ENCODE measurements at places on chromosomes 1 and 21.

GRCh38 chr1:151934048-151934493 is 24.8 kb upstream of the THEM4 start:
- peak; percentile 68 for DNase-seq

- DNase-seq = peak; percentile 68
These were observed 8.7 kb upstream of the PIK3C2B start for GRCh38 chr1:204503122-204503912.

DNA sequence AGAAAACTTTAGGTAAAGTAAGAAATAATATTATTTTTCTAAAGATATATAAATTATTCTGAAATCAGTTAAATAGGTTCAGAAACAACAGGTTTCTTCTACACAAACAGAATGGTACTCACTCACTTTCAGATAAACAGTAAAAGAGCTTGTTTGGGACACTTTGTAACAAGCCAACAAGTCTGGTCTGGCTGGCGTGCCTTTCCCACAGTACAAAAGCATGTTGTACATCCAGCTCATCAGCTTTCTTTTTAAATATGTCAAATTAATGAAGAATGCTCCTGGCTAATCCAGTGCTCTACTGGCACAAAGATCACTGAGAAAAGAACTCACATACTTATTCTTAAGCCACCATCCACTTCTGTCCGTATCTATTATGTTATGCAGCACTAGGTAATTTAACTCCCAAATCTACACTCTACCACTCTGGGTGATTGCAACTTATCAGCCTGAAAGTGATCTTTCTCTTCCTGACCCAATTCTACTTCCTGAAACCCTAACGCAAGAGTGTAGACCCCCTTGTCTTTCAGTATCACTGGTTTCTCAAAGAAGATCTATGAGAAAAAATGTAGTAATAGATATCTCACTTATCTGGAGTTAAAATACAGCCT is 32.6 kb downstream of the TRIT1 start:
- no peak for DNase-seq

- no peak for DNase-seq
These were observed 141.6 kb downstream of the KCNT2 start for GRCh38 chr1:196466654-196467053.

GRCh38 chr1:67970088-67970487 is 80.3 kb downstream of the DIRAS3 start:
- DNase-seq = no peak

DNA sequence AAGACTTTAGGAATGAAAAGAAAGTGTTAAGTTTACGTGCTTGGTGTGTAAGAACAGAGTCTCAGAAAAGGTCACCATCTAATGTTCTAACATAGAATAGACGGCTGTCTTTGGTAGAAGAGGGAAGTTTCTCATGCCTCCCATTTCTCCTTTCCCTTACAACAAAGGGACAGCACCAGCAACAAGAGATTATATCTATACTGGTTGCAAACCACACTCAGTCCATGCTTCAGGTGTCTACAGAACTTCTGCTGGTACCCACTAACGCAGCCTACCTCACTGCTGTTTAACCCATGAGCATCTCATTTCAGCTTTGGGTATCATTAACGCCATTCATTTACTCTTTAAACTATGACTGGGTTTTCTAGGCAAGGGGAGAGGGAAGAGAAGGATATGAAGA is 9.2 kb upstream of the ITPKB start:
- DNase-seq = no peak

DNA sequence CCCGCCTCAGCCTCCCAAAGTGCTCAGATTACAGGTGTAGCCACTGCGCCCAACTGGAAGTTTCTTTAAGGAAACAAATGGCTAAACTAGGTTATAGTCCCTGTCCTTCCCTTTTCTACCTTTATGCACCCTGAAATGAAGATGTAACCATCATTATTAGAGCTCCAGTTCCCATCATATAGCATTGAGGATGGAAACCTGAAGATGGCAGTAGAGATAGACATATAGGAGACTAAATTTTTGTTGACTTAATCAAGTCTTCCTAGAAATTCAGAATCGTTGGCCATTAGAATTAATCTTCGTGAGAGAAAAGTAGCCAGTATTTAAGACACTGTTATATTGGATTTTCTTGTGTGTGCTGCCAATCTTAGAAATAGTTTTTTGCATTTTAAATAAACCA is 1016.3 kb upstream of the NCAM2 start:
- no peak for DNase-seq

DNA sequence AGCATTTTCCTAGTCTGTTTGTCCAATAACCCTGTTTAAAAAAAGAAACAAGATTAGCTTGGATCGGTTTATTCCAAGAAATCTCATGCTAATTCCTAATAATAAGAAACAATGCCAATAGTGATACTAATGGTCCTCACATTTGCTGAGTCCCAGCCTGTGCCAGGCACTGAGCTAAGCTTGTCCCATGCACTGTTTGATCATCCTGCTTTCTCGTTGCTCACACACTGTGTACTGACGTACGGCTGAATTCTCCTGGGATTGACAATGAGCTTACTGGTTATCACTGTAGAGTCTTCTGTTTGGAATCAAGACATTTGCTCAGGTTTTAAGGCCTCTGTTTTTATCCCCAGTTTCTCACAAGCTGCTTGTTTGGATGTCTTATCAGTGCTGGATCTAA is 71.1 kb downstream of the CACNA1E start:
- no peak for DNase-seq

GRCh38 chr21:44893948-44894656 is 20.6 kb upstream of the PTTG1IP start:
- no peak for DNase-seq

DNA sequence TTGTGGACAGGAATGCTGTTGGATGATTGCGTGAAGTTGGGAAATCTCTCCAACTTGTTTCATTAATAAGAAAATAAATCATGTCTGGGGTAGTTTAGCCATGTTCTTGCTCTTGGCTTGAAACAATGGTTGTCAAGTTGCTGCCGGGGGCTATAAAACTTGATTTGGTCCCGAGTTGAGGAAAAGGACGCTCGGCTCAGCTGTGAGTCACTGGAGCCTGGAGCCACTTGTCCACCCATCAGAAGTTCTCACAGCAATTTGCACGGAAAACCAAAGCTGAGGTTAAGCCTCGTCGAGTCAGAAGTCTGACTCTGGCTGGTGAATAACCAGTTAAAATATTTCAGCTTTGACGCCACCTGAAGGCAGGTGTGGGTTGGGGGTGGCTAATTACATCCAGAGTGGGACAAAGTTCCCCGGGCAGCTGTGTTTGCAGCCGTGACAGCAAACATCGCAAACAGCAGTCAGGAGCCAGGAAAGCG is 19.7 kb upstream of the RIPK4 start:
- DNase-seq = no peak

- DNase-seq = no peak
These were observed 30.2 kb downstream of the NDC1 start for GRCh38 chr1:53807916-53808315.

DNA sequence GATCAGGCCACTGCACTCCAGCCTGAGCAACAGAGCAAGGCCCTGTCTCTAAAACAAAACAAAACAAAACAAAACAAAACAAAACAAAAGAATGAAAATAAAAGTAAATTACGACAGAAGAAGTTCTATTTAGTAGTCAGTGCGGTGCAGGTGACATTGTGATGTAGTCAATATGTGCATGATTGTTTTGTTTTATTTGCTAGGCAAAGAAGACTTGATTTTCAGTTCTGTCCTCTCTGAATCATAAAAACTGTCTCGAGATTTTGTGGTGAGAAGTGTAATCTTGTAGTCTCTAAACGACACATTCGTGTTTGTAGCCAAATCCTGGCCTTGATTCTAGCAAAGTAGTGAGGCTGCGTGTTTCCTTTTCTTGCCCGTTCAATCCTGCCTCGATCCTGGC is 23.5 kb downstream of the PEX14 start:
- no peak for DNase-seq

- no peak for DNase-seq
These were observed 38.3 kb upstream of the BCL10 start for GRCh38 chr1:85314726-85315125.

DNA sequence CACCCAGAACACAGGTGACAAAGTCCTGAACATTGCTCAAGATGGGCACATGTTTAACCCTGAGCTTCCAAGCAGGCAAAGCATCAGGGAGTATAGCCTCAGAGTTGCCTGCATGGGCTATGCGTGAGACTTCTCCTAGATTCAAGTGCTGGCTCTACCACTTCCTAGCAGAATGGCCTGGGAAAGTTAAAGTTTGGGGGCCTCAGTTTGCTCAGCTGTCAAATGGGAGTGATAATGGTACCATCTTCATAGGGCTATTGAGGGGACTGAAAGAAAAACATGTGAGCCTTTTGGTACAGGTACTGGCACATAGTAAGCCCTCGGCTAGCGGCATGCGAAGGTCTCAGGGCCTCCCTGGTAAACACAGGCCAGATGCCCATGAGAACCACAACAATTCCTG is 28.0 kb upstream of the SMIM12 start:
- no peak for DNase-seq

- DNase-seq = no peak
These were observed 59.5 kb downstream of the POFUT2 start for GRCh38 chr21:45228171-45228641.

DNA sequence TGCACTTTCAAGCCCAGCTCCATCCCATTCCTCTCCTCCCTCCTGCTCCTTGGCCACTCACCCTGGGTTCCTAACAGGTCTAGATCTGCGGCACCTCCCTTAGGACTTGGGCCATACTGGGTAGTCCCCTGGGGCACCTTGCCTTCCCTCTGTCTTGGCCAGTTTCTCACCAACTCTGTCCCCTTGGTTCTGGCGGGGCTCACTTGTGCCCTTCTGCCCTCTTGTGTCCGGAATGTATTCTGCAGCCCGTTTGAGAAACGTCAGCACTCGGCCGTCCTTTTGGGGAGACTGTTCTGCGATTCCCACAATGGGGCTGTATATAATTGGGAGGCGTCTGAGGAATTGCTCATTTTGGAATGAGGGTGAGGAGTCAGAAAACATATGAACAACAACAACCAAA is 162.4 kb downstream of the ZSCAN20 start:
- peak; percentile 37 for DNase-seq

DNA sequence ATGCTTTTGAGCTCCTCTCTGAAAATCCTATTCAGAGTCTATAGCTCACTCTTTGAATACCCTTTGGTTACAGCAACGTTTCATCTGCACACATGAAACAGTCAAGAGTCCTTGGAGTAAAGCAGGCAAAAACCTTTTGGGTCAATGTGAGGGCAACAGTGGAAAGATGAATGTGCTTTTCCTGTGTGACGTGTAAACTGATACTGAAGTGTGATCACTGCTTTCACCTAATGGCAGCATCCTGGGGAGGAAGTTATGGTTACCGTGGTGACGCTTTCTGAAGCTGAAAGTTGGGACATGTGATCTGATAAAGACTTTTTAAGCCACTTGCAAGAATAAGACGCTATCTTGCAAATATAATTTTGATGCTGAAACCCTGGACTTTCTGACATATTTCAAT is 160.0 kb downstream of the SEC16B start:
- no peak for DNase-seq

- peak; percentile 98 for DNase-seq
These were observed 45.6 kb downstream of the KYAT3 start for GRCh38 chr1:88946861-88947260.

GRCh38 chr1:161223805-161224694 is 622 bp upstream of the APOA2 start:
- no peak for DNase-seq

- no peak for DNase-seq
These were observed 58.8 kb downstream of the CAPZB start for GRCh38 chr1:19426294-19427086.

DNA sequence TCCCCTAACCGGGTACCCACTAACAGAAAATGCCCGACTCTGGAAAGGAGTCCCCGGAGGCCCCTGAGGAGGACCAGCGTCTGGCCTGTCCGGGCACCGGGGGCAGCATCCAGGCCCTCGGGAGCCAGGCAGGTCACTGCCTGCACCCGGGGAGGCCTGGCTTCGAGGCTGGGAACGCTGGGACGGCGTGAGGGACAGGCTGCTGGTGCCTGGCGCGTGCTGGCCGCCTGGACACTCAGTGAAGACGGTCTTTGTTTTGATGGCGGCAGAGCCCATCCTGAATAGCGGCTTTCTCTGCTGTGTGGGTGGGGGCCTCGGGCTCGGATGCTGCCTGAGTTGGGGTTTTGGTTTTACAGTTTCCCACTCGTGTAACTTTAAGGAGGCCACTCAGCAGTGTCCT is 37.6 kb downstream of the PRKCZ start:
- DNase-seq = no peak

DNA sequence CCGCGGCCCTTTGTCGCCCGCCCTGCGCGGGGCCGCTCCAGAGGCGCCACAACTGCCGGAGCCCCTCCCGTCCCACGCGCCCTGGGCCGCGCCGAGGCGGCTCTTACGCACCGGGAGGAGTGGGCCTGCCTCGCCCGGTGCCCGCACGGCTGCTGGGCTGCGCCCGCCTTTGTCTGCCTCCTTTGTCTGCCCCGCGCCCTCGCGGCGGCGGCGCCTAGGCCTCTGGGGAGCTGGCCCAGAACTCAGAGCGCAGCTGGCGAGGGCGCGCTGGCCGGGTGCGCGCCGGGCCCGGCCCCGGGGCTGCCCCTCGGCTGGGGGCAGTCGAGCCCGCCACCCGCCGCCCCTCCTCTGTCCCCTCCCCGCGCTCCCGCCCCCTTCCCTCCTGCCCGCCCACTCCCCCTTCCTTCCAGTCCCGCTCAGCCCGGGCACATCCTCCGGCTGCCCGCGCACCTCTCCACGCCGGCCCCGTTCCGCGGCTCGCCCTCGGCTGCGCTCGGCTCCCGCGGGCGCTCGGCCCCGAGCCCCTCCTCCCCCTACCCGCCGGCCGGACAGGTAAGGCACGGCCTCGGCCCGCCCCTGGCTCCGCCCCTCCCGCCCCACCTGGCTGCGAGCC is at the start of gene DRAXIN:
DRAXIN (plus strand) TSS at position 409 of the 613 bp plus-strand sequence. CDS start 14,549 bp downstream, outside the sequence.
- DNase-seq = no peak
